Activated CD8-positive, alpha-beta T cell treated with anti-CD3 and anti-CD28 coated beads for 36 hours (primary cell): ENCODE measurements at places on chromosomes 3 and 15. TPM values are rescaled to one million over a fixed set of nuclear protein-coding genes. Genes with fewer than 3 reads are reported as not detected.
A peak's percentile ranks its signal among the peaks of the same experiment; 100 is the strongest.

GRCh38 chr3:35744419-35744818, 105.1 kb downstream of the ARPP21 start:
- H3K27me3 ChIP-seq = no peaks in the 10 kb centered on the region
- H3K4me1 ChIP-seq = no peaks in the 10 kb centered on the region
- no peak for DNase-seq
- no peak overlapping the region for H3K27ac ChIP-seq
- H3K4me3 ChIP-seq = no peak overlapping the region
- no peaks in the 10 kb centered on the region for H3K36me3 ChIP-seq

Gene CKMT1A
- total RNA-seq = 0.38 TPM

- no peak overlapping the region for H3K4me3 ChIP-seq
- H3K36me3 ChIP-seq = no peaks in the 10 kb centered on the region
- H3K27me3 ChIP-seq = no peaks in the 10 kb centered on the region
- no peak overlapping the region for H3K27ac ChIP-seq
- H3K4me1 ChIP-seq = no peaks in the 10 kb centered on the region
These were observed 22.1 kb downstream of the GABRR3 start for GRCh38 chr3:98012979-98013378.

Gene ADAMTS9
- not detected for total RNA-seq

DNA sequence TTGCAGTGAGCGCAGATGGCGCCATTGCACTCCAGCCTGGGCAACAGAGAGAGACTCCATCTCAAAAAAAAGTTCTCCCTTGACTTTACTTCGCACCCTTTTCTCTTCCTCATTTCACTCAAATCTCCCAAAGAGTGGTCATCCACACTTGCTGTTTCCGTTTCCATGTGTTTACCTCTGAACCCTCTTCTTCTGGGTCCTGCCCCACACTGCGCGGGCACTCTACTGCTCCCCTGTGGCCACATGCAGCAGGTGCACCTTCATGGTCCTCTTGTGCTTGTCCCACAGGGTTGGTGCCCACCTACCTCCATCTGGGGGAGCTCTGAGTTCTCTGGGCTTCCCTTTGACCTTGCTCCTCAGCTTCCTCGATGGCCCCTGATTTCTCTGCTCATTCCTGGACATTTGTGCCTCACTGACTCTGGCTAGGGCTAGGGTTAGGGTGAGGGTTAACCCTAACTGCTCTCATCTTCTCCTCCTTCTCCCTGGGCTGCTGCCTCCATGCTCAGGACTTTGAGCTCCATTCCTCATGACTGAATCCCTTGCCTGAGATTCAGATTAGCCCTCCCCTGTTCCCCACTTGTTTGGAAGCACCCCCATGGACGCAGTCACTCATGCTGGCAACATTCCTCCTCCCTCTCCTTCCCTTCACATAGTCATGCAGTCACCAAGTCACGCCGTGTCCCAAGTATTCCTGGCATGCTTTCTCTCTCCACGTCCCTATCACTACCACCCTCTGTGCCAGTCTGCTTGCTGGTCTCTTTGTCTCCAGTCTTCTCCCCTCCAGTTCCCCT, 26.6 kb upstream of the KY start:
- H3K4me1 ChIP-seq = no peaks in the 10 kb centered on the region
- H3K36me3 ChIP-seq = no peaks in the 10 kb centered on the region
- peak; percentile 16 for DNase-seq
- no peak overlapping the region for H3K27ac ChIP-seq
- H3K4me3 ChIP-seq = no peak overlapping the region
- H3K27me3 ChIP-seq = peaks cover 3% of the 10 kb centered on the region

DNA sequence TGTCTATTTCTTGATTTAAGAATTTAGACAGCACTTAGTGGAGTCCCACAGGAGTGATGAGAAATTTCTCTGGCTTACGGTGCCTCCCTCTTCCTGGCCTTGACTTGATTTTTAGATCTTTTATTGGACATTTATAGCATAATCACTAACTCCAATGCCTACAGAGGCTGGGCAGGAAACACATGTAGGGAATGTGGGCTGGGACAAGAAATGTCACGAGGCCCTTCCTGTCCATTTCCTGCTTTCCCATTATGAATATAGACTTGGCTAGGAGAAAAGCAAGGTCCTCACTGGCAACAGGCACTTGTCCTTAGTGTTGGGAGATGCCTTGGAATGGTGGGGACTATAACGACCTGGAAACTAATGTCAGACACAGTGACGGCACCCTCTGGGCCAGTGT, 100.3 kb downstream of the MYLK start:
- DNase-seq = no peak
- no peak overlapping the region for H3K4me3 ChIP-seq
- H3K4me1 ChIP-seq = no peaks in the 10 kb centered on the region
- H3K27ac ChIP-seq = no peak overlapping the region
- H3K27me3 ChIP-seq = peaks cover 3% of the 10 kb centered on the region
- no peaks in the 10 kb centered on the region for H3K36me3 ChIP-seq

Gene AP4E1
- total RNA-seq = 16.6 TPM

- no peaks in the 10 kb centered on the region for H3K4me1 ChIP-seq
- no peak overlapping the region for H3K27ac ChIP-seq
- H3K36me3 ChIP-seq = peaks cover 4% of the 10 kb centered on the region
- no peaks in the 10 kb centered on the region for H3K27me3 ChIP-seq
These were observed 6.9 kb upstream of the ALPK3 start for GRCh38 chr15:84810073-84810840.

Gene P2RY1
- 1.7 TPM for total RNA-seq

DNA sequence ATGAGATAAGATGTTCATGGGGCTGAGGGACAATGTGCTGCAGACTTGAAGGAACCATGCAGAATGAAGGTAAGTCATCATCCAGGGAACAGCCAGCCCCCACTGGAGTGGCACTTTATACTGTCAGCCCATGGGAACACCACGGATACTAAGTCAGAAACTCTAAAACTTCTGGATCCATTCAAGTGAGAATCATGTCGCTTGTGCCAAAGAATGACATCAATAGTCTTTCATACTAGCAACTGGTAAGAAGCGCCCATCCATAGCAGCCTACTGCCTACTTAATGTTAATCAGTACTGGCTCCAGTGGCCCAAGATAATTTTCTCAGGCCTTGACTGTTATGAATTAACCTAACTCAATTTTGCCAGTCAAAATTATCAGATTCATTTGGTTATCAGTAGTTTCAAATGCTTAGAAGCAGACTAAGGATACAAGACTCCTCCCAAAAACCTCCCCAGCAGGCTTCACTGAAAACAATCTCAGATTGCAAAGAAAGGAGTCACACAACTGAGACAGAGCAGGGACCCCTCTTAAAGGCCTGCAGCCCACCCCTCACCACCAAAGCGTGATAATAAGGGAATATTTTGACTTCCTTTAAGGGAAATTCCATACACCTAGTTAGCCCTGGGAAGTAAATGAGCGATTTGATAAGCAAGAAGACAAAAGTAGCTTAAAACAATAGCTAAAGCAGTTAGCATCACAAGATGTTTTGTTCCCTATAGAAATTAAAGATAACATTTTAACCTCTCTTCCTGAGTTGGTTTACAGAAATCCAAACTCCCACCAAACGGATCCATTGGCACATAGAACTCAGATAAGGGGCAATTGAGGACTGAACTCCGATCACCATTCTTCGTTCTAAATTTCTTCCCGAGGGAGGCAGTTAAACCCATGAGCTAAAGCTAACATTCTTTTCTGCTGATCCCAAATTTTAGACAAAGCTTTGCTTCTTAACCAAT, 98.8 kb downstream of the TGFBR2 start:
- H3K4me1 ChIP-seq = peaks cover 20% of the 10 kb centered on the region
- no peak for DNase-seq
- H3K36me3 ChIP-seq = peaks cover 32% of the 10 kb centered on the region
- H3K27me3 ChIP-seq = no peaks in the 10 kb centered on the region
- H3K4me3 ChIP-seq = no peak overlapping the region
- no peak overlapping the region for H3K27ac ChIP-seq

DNA sequence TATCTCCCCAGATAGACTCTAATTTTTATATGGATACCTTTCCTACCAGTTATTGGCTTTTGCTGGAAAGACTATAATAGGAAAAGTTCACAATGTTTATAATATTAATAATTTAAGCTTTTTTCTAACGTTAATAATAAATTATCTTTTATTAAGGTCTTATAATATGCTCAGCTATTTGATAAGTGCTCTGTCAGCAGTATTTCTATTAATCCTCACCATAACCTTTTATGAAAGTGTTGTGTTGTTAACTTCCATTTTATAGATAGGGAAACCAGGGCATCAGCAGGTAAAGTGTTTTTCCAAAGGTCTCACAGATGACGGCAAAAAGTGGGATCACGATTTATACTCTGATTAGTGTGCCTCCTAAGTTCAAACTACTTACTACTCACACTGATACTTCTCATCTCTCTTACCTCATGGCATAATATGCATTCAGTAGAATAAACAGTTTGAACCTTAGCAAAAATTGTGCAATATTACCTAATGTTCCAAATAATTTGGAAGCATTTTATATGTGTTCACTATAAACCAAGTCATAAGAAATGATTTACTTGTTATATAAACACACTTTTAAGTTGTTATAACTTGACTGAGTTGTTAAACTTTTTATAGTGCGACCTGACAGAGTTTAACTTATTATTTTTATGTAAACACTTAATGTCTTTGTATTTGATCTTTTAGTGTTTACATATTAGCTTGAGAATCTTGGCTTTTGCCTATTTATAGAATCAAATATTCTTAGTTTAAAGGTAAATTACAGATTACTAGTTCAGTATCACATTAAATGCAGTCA, 274.9 kb upstream of the DCBLD2 start:
- no peak overlapping the region for H3K4me3 ChIP-seq
- DNase-seq = no peak
- no peaks in the 10 kb centered on the region for H3K4me1 ChIP-seq
- H3K27ac ChIP-seq = no peak overlapping the region

GRCh38 chr3:46552538-46552937, 13.6 kb downstream of the LRRC2 start:
- no peak overlapping the region for H3K4me3 ChIP-seq
- H3K27me3 ChIP-seq = no peaks in the 10 kb centered on the region
- H3K4me1 ChIP-seq = peaks cover 10% of the 10 kb centered on the region
- no peak for DNase-seq
- H3K36me3 ChIP-seq = no peaks in the 10 kb centered on the region

Gene GRAMD2A
- not detected for total RNA-seq

DNA sequence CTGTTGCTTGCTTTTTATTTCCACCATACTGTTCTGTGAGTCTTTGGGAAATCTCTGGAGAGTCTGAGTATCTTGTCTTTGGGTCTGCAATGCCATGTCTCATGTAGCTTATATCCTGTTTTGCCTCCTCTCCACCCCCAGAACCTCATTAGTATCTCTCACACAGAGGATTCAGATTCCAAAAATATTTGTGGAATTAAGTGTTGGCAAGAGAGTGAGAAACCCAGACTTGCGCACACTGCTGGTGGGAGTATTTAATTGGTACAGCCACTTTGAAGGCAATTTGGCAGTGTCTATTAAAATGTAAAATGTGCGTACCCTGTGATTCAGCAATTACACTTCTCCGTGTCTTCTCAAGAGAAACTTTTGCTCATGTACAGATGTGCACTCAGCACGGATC, 68.6 kb downstream of the ZNF621 start:
- peaks cover 7% of the 10 kb centered on the region for H3K27me3 ChIP-seq
- H3K36me3 ChIP-seq = no peaks in the 10 kb centered on the region
- H3K4me3 ChIP-seq = no peak overlapping the region
- no peak for DNase-seq

Gene ITIH1
- not detected for total RNA-seq

- H3K27me3 ChIP-seq = peaks cover 6% of the 10 kb centered on the region
- H3K4me3 ChIP-seq = no peak overlapping the region
These were observed 27.5 kb upstream of the SH3BP5 start for GRCh38 chr3:15359677-15360397.

Gene ARF4
- total RNA-seq = 52.0 TPM

DNA sequence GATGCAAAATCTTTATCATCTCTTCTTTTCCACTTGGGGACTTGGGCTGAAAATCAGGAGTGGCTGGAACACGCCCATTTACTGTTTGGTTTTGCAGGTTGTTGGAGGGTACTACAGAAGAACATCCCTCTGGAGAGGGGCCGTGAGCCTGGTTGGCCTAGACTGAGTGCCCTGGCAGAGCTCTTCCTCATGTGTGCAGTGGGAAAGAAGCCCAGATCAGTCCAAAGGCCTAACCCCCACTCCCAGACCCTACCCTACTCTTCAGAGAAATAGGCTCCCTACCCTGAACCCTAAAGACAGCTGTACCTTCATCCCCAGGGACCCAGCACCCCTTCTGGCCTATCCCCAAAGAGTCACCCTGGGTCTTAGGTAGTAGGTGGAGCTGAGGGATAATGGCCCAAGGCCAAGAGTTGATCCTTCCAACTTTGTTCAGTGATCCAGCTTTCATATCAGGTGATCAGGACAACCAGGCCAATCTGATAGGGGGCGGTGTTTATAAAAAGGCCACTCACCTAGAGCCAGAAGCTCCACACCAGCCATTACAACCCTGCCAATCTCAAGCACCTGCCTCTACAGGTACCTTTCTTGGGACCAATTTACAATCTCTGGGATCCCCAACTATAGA, at the start of gene CYP1A2:
Gene CYP1A2, plus strand, starts transcription at position 524 of the 625 bp plus-strand sequence. CDS start 894 bp downstream, outside the sequence.
- H3K27me3 ChIP-seq = peaks cover 1% of the 10 kb centered on the region
- no peaks in the 10 kb centered on the region for H3K4me1 ChIP-seq
- no peak within 1 kb of the TSS for H3K27ac ChIP-seq
- no peaks in the 10 kb centered on the region for H3K36me3 ChIP-seq

GRCh38 chr3:181966393-181966792, 254.7 kb downstream of the SOX2 start:
- no peaks in the 10 kb centered on the region for H3K4me1 ChIP-seq
- no peak for DNase-seq
- no peak overlapping the region for H3K27ac ChIP-seq
- H3K36me3 ChIP-seq = no peaks in the 10 kb centered on the region

Gene CCR1
- total RNA-seq = 0.67 TPM

DNA sequence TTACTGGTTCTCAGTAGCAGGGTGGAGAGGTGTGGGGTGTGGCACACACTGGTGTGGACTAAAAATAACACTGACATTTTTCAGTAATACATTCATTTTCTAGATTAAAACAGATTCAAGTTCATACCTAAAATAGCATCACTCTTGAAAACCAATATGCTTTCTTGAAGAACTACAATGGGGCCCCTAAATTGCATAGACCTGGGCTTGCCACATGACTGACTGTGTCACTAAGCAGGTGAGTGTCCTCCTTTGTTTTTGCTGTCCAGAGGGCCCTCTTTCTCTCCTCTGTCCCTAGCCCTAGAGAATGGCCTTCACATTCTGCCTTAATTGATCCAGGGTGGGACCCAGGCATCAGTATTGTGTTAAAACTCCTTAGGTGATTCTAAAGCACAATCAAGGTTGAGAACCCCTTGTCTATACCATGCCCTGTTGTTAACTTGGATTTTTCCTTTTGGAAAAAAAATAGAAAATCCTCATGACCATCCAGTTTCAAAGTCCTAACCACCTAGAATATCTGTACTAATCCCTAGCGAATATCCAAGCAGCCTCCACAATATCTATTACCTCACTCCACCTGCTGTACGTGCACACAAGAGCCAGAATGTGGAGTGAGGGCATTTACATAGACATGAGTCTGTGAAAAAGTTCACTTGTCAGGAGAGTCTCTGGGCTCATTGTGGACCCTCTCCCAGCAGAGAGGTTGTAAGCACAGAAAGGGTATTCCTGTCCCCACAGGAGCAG, 18.7 kb upstream of the TMEM41A start:
- no peak overlapping the region for H3K4me3 ChIP-seq
- no peaks in the 10 kb centered on the region for H3K36me3 ChIP-seq
- H3K4me1 ChIP-seq = no peaks in the 10 kb centered on the region
